ENCODE measurements at places on chromosomes 6 and 20.

DNA sequence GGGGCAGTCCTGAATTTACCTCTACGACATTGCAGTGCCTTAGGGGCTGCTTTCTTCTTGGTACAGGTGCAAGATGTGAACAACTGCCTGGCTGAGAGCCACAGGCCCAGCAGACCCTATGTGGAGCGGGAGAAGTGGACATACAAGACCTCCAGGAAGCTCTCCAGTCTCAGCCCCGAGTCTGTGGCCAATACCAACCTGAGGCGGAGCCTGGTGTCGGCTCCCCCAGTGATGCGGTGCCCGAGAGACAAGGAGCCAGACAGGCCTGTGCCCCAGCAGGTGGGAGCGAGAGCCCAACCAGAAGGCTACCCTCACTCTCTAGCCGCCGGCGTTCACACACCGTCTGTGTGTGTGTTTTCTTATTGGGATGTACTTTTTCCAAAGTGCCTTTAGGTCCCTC, 59.6 kb downstream of the EFCAB8 start:
- no peak for DNase-seq

DNA sequence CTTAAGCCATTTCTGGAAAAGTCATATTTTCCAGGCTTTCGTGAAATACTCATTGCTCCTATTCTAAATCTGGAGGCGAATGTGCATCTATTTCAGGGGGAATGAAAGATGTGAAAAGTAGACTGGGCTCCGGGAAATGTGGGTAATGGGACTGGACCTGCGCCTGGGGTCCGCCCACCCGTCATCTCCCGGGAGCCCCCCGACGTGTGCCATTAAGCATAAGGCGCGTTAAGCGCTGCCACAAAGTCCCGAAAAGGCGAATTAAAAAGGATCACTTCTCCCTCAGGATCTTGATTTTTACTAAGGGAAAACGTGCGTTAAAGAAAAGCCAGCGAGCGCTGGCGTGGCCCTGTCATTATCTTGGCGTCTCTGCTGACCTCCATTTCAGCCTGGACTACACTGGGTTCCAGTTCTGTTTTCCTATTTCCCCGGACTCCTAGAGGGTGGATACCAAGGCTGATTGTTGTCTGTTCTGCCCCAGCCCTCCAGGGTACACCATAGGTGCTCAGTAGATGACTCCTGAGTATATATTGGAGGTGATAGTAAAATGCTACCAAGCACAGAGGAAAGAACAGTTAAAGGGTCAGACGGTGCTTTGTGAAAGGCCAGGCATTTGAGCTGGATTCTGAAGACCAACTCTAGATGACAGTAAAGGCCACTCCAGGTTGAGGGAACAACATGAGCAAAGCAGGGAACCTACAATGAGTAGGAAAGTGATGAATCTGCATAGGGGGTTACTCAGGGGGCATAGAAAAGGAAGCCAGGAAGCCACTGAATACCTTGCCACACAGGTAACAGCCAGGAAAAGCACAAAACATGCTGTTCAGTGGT, 89.2 kb upstream of the ARID1B start:
- peak; percentile 51 for DNase-seq

DNA sequence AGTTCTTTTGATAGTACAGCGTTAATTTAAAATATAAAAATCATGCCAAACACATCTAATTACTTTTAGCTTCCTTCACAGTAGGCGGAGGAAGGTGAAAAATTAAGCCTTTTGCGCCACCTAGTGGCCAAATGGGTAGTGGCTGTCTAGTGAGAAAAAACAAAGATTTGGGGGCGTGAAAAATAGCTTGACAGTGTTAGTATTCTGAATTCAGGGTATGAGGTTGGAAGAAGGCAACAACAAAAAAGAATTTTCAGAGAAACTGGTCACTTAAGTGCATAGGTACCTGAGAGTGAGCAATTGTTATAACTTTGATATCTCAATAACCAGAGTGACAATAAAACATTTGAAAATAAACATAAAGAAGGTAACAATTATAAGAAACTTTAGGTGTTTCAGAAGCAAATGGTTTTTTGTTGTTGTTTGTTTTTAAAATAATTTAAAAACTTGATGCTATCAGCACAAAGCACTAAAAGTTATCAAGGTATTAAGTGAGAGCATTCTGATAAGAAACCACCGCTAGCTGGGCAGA, 14.3 kb downstream of the PSMB9 start:
- peak; percentile 55 for DNase-seq

DNA sequence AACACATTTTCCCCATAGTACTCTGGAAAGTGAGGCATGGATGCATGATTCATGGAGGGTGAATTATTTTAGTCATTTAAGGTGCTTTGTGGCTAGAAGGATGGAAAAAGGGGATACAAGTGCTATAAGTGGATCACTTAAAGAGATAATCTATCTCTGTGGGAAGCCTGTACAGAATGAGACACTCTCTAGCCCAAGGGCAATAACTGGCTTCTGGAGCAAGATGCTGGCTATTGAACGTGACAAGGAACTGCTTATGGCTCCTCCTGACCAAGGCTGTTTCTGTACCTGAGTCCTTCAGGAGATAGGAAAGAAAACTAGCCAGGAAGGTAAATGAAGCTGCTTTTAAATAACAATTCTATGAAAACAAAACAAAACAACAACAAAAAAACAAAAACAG, 590.7 kb downstream of the EYS start:
- DNase-seq, result no peak

GRCh38 chr6:131937226-131937625, 13.9 kb downstream of the CCN2 start:
- no peak for DNase-seq

DNA sequence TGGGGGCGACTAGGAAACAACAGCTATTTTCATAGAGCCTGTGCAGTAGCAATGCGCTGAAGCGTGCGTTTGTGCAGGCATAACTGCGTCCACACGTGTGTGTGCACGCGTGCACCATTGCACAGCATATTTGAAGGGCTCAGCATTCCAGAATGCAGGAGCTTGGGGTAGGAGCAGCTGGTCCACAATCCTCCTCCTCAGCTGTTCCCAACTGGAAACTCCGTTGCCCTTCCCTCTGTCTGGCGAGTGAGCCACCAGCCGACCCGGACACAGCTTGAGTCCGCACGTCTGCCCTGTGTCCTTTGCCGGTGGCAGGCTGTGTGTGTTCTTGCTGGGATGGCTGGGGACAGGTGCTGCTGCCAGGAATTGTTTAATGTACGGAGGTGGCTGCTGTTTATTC, 110.2 kb downstream of the SASH1 start:
- DNase-seq, result no peak

GRCh38 chr20:12969071-12969669, 39.6 kb upstream of the SPTLC3 start:
- DNase-seq, result no peak

DNA sequence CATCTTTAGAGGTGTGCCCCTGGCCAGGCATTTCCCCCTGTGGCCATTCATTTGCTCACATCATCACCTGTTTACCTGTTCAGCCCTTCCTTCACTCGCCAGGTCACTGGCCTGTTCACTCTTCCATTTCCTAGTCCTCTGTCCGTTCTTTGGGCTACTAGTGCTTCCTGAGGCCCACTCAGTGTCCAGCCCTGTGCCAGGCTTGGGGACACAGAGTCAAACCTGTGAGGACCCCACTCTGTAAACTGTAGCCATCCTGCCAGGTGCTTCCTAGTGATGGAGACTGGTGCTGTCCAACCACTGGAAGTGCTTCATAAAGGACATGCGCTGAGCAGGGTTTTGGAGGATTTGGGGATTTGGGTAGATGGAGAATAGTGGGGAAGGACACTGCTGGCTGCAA, 3.5 kb downstream of the DLGAP4 start:
- DNase-seq, result no peak

DNA sequence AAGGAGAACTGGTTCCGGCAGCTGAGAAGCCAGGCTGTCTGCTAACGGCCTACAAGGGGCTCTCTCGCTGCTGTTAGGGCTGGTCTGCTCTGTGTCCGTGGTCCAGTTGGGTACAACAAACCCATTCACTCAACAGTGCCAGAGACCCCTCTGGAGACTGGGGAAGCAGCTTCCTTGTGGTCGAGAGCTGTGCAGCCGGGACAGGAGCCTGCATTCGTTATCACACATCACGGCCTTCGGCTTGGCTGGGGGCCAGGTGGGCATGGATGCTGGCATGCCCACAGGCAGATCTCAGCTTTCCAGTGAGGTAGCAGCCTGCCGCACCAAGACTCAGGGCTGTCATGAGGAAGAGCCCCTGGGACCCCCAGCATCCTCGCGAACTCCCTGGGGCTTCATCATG, 124.7 kb downstream of the PREX1 start:
- DNase-seq, result no peak

- DNase-seq, result no peak
Observed at GRCh38 chr6:4474810-4475209, 301.4 kb upstream of the CDYL start.

GRCh38 chr20:16498526-16499253, 74.6 kb downstream of the KIF16B start:
- no peak for DNase-seq

- peak; percentile 69 for DNase-seq
Observed at GRCh38 chr6:169723200-169723909, 945 bp downstream of the PHF10 start.
